Umbilical cord (tissue), 2 donors: ENCODE measurements at places on chromosomes 13 and 19. TPM values are rescaled to one million over a fixed set of nuclear protein-coding genes. Genes with fewer than 3 reads are reported as not detected.

DNA sequence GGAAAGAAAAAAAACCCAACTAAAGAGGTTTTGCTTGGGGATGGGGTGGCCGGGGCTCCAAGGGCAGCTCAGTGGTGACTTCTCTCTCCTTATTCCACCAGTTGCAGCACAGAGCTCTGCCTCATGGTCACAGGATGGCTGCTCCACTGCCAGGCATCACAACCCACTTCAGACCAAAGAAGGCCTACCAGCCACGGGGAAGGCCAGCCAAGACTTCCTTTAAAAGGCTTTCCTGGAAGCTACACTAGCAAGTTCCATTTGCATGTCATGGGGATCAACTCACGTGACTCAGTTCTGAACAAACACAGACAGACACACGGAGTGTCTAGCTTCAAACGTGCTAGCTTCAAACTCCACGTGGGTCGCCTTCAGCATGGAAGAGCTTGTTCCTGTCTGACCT lies 13.2 kb upstream of the EIF3G start:
- no peak for DNase-seq

The VSTM1 gene
- total RNA-seq = not detected

GRCh38 chr13:58151452-58151851 lies 519.9 kb downstream of the PCDH17 start:
- DNase-seq = peak; percentile 61

DNA sequence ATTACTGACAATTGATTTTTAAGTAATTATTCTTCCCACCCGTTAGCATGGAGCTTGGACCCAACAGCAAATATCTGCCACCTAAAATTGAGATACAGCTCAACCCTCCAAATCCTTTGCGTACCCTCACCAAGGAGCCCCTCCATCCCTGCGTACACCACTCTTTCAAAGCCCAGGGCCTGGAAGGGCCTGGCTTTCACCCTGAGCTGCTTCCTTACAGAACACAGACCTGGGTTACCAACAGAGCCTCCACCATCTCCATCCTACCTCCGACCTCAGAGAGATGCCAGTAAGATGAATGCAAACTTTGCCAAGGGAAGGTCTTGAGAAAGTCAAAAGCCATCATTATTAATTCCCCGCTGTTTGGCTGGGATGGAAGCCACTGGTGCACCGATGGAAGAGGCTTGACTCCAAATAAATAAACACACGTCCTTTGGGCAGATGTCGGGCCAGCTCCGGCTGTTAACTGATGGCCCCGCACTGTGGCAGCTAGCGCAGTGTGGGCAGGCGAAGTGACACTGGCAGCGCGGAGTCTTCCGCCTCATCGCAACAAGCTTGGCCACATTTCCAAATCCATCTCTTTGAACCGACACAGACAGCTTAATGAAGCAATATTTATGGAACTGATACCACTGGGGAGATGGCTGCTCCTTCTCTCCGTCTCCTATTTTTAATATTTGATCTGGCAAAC lies 150.2 kb upstream of the VSTM2B start:
- DNase-seq = no peak

GRCh38 chr19:18587962-18588610 lies 512 bp upstream of the REX1BD start:
- DNase-seq = no peak

The KLK3 gene
- 0.48 TPM for total RNA-seq

DNA sequence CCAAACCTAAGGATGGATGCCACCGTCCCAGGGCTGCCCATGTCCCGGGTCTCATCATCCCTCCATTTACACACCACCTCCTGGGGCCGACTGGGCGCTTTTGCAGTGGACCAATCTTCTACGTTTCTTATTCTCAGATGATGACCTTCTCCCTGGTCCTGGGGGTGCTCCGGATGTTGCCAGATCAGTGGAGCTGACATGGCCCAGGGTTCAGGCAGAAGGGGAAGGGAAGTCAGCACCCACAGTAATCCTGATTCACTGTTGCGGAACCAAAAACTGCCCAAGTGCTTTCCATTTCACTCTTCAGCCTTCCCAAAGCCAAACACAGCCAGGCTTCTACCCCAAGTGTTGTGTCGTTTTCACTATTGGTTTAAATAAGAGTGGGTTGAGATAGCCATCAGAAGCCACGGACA lies 29.8 kb downstream of the RAB20 start:
- no peak for DNase-seq

GRCh38 chr13:22883262-22883840 lies 297.4 kb upstream of the SGCG start:
- DNase-seq = no peak

The GJB6 gene
- total RNA-seq = 3.6 TPM

GRCh38 chr19:38252385-38252784 lies 3.8 kb downstream of the PPP1R14A start:
- DNase-seq = no peak

The IGSF23 gene
- total RNA-seq = not detected

DNA sequence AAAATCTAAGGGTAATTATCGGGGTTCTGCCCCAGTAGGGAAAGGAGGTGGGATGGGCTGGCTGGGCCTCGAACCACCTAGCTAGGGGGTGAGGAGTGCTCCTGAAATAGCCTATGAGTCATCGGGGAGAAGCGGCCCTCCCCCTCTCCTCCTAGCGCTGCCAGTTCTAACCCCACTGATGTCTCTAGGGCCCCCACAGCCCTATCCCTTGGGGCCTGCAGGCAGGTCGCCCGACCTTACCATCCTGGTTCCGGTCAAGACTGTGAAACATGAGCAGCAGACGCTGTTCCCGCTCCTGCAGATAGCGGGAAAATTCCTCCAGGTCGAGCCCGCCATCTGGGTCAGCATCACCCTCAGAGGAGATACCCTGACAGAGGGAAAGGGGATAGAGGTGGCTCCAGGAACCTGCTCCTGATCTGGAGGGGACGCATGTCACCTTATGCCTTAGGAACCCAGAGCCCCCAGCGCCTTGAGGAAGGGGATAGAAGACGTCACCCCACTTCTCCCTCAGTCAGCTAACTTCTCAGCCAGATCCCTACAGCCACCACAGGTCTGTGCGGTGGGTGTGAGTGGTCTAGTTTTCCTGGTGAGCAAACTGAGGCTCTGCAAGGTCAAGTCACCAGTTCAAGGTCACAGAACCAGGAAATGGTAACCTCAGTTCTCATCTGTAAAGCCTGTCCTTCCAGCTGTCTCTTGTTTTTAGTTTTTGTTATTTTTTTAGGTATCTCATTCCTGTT lies 1.5 kb downstream of the SLC25A23 start:
- DNase-seq = no peak

DNA sequence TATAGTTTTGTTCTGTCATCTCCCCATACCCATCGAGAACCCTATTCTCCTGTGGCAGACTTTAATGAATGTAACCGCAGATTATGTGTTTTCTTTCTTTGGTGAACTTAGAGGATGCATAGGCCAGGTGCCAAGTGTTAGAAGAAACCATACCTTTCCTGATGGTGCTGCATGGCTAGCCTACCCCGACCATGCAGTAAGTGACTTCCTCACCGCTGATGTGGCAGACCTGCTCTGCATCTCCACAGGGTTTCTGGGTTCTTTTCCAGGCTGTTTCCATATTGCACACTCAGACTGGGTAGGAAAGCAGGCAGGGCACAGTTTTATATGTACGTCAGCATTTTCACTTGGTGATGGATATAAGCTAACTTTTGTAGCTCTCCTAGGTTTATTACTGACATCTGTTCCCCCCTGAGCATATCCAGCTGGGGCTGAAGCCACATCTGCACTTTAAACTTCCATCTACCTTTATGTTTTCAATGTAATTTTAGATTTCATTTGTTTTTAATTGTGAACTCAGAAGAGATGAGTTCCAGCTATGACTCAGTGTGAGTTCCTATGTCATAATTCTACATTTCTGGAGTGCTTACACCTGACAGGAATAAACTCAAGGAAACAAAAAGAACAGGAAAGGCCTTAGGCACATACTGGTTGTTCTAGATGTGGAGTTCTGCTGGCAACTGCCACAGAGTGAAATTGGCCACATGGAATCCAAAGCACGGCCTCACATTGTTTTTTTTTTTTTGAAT lies 42.3 kb downstream of the LRCH1 start:
- DNase-seq = no peak

- DNase-seq = peak; percentile 96
These were observed 1.8 kb downstream of the MBNL2 start for GRCh38 chr13:97223711-97224541.

GRCh38 chr13:59447846-59448620 lies 715.7 kb downstream of the DIAPH3 start:
- DNase-seq = no peak

GRCh38 chr13:112464720-112465119 lies 88.6 kb downstream of the SPACA7 start:
- DNase-seq = no peak

- DNase-seq = peak; percentile 15
These were observed 12.3 kb downstream of the RBM26 start for GRCh38 chr13:79393564-79394249.

DNA sequence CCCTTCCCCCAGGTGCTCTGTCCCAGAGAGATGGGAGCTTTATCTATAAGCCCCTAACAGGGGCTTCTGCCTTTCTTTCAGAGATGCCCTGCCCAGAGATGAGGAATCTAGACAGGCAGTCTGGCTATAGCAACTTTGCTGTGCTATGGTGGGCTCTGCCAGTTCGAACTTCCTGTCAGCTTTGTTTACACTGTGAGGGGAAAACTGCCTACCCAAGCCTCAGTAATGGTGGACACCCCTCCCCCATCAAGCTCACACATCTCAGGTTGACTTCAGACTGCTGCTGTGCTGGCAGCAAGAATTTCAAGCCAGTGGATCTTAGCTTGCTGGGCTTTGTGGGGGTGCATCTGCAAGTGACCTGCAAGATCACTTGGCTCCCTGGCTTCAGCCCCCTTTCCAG lies 21.5 kb downstream of the CYSLTR2 start:
- no peak for DNase-seq

The LGALS14 gene
- not detected for total RNA-seq

DNA sequence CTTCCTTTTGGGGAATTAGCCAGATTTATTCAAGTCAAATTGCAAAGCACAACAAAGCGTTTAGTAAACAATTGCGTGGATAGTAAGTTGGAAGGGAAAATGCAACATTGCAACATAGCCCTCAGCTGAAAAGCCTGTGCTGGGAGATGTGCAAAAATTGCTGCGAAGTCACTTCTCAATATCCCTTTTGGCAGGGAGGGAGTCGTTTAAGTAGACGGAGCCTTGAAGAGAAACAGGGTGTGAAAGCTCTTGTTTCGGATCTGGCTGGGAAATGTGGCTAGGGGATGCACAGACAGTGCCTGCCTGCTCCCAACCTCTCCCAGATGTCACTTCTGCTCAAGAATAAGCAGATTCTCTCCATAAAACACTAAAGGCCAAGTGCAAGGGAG lies 56.8 kb downstream of the SLC7A1 start:
- DNase-seq = no peak

GRCh38 chr13:48110931-48111721 lies 16.2 kb upstream of the MED4 start:
- no peak for DNase-seq

DNA sequence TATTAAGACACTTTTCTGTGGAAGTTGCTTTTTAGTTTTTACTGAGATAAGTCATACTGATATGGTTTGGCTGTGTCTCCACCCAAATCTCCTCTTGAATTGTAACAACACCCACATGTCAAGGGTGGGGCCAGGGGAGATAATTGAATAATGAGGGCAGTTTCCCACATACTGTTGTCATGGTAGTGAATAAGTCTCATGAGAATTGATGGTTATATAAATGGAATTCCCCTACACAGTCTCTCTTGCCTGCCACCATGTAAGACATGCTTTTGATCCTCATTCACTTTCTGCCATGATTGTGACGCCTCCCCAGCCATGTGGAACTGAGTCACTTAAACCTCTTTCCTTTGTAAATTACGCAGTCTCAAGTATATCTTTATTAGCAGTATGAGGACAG lies 1340.4 kb downstream of the SLITRK5 start:
- DNase-seq = no peak

DNA sequence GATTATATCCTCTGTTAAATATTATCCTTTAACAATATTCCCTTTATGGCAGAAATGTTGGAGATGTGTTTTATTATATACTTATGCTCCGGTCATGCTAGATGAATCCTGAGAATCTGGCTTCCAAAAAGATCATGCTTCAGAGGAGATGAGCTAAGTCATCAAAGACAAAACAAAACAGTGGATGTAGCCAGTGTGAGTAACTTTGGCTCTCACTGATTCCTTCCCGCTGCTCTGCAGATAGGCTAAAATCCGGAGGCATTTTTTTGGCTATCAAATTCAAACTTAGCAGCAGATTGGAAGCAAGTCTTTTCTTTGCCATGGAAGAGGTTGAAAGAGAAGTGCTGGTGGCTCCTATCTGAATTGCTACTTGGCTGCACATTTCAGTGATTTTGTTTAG lies 295.9 kb downstream of the GPC6 start:
- DNase-seq = peak; percentile 32

DNA sequence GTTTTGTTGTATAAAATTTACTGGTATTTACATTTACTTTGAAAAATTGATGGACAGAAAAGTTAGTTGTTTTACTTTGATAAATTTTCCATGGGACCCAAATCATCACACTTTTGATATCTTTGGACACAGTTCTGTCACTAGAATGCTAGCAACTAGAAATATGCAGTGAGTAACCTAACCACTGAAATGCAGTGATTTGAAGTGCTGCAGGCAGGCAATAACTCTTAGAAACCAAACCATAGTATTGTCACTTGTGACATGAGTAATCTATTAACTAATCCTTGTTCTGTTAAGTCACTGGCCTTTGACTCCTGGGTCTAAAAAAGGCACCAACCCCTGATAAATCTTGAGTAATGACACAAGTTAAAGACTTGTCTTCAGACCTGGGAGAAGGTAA lies 620.0 kb upstream of the ATXN8OS start:
- no peak for DNase-seq

The DNM2 gene
- 62.8 TPM for total RNA-seq
